ENCODE measurements at places on chromosomes 6 and 20.

DNA sequence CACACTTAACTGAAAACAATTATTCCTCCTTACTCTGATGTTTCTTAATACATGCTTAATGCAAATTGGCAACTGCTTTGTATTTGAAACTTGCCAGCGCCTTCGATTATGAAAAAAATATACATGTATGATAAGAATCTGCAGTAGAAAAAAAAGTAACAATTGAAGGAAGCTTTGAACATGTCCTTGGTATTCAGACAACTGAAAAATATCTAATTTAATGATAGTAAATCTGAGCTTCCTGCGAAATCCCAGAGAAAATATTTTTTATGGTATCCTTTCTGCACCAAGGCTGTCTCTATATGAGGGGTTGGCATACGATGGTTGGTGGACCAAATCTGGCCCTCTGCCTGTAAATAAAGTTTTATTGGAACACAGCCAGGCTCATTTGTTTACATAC, 186.2 kb downstream of the HDGFL1 start:
- no peak for DNase-seq

DNA sequence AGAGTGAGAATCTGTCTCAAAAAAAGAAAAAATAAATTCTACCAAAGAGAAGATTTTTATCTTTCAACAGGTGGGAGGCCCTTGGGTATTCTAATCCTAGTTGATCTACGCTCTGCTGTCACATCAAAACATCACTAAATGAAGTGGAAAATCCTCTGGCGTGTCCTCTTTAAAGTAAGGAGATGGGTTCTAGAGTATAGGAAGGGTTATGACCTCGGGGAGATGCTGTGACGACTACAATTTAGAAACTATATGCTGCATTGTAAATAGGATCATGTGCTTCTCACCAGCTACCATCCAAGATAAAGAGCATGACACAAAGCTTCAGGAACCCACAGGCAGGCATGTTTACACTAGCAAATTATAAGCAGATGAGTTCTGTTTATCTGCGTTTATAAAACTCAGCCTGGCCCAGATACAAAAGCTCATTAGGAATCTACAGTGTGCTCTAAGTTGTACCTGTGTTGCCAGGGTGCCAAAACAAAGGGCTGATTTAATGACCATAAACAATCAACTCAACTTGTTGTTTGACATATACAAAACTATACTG, 197.1 kb upstream of the PLN start:
- DNase-seq: peak; percentile 45

DNA sequence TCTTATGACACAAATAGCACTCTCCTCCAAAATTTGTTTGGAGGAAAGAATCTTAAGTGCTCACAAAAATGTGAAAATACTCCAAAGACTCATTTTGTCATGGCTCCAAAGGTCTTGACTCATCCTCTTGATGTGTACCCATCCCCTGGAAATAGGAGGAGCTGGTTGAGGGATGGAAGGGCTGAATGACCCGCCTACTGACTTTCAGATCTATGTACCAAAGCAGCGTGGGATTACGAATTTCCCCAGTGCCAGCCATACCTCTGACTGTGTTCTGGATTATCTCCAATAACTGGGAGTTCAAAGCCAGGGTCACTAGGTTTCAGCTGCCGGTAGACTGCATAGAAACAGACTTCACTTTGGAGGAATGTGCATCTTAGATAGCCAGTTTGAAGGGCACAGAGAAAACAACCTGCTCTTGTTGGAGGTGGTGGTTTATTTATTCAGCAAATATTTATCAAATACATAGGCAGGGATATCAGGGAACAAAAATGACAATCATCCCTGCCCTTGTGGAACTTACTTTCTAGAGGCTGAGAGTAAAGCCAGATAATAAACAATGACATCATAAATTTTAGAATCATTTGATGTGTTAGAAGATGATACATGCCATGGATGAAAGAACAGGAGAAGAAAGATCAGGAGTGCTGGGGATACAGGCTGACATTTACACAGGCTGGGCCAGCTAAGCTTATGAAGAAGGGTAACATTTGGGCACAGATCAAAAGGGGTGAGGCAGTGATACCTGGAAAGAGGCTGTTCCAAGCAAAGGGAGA, 246.6 kb downstream of the TBXT start:
- DNase-seq: peak; percentile 39

DNA sequence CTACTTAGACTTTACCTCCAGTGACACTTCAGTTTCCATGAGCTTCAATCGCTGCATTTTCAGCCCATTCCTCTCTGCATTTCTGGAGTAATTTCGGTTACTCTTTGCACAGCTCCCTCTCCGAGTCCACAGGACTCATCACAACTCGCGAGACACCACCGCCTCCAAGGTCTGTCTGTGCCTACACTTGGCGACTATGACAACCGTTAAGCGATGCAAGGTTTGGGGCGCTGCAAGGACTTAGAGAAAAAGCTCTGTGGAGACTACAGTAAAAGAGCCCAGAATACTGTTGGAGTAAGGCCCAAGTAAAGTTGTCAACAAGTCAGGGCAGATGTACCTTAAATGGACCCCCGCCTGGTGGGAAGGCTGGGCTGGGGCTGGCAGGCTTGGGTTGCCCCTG, 95.7 kb upstream of the RPS6KA2 start:
- DNase-seq: no peak

GRCh38 chr6:136426627-136427377, 123.4 kb downstream of the MAP7 start:
- DNase-seq: no peak

- DNase-seq: no peak
Measured at GRCh38 chr20:18712882-18713281, 100.7 kb upstream of the SCP2D1 start.

- DNase-seq: peak; percentile 79
Measured at GRCh38 chr6:139748353-139749146, 374.1 kb upstream of the CITED2 start.

- peak; percentile 37 for DNase-seq
Measured at GRCh38 chr20:14925300-14925699, 587.9 kb upstream of the FLRT3 start.

Data from iris pigment epithelial cell (primary cell).